Effector memory CD4-positive, alpha-beta T cell (primary cell): ENCODE measurements at places on chromosomes 12 and 14.

DNA sequence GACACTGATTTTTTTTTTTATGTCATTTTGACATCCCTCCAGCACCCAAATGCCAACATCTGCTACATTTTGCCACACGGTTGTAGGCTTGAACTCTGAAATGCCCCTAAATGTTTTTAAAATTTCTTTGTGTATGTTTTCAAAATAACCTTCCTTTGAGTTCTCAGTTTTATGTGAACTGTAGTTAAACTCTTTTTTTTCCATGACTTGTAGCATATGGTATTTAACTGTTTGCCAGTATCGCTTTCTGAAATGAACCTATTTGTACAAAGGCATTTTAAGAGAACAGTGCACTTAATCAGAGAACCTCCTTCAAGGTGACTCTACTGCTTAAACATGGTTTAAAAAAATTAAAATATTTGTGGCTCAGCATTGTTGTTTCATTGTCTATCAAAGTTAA, 61.5 kb downstream of the PDE3A start:
- DNase-seq, result no peak

- DNase-seq, result peak; percentile 14
Measured at GRCh38 chr12:10190558-10191388, 11.9 kb downstream of the TMEM52B start.

DNA sequence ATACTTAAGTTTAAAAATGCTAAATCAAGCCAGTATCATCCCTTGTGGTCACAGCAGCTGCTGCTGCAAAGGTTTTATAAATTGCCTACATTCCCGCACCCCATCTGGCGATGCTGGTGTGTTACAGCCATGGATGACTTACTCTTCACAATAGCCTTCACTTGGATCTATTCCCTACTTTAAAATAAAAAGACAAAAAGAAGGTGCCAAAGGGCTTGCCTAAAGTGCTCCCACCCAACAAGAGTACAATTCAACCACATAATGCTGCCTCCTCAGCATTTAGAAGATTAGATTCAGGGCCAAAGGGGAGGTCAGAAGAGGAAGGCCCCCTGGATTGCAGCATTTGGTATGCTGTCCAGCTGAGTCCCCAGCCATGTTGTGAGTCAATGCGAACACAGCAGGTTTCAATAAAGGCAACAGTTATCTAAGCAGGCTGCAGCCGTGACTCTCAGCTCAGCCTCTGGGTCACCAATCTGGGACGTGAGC, 176.1 kb downstream of the DAD1 start:
- DNase-seq, result no peak

DNA sequence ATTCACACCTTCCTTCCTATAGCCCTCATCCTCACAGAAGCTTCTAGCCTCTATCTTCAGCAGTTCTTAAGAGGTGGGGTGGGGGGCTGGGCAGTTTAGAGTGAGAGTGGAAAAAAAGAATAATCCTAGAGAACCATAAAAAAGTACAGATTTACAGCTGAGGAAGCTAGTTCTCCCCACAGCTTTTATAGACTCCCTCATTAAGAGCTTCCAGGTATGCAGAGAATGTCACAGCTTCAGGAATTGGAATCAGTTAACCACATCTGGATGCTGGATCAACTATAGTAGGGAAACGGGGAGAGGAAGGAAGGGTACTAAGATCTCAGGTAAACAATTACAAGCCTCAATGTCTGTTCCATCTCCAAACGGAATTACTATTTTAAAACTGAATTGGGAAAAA, 12.3 kb downstream of the GDF11 start:
- DNase-seq, result no peak

DNA sequence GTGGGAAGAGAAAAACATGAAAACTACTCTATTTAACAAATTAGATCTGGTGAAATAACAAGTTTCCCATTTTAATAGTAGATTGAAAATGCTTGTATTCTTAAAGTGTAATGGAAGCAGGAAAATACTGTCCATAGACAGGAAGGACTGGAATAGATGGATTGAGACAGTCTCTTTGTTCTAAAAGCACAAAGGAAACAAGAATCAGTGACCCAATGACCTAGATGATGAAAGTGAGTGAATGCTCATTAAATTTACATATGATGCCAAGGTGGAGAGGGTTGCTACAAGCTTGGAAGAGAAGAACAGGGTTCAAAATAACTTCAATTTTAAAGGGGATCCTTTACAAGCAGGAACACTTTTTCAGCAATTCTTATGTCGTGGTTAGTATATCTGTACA, 233.1 kb downstream of the TRHDE start:
- no peak for DNase-seq

- DNase-seq, result no peak
Measured at GRCh38 chr12:67754933-67755697, 106.6 kb downstream of the DYRK2 start.

DNA sequence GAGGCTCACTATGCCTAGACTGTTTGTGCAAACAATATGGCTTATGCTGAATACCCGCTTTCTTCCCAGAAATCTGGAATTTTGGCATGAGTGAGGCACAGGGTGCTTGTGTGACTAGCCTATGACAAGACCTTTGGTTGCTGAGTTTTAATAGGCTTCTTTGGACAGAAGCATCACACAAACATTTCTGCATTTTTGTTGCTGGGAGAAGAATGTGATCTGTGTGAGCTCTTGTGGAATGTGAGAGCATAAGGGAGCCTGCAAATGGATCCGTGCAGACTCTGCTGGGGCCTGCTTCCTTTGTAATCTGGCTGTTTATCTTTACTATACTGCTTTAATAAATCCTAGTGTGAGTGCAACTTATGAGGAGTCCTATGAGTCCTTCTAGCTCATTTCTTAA, 83.0 kb upstream of the ZDHHC17 start:
- no peak for DNase-seq

DNA sequence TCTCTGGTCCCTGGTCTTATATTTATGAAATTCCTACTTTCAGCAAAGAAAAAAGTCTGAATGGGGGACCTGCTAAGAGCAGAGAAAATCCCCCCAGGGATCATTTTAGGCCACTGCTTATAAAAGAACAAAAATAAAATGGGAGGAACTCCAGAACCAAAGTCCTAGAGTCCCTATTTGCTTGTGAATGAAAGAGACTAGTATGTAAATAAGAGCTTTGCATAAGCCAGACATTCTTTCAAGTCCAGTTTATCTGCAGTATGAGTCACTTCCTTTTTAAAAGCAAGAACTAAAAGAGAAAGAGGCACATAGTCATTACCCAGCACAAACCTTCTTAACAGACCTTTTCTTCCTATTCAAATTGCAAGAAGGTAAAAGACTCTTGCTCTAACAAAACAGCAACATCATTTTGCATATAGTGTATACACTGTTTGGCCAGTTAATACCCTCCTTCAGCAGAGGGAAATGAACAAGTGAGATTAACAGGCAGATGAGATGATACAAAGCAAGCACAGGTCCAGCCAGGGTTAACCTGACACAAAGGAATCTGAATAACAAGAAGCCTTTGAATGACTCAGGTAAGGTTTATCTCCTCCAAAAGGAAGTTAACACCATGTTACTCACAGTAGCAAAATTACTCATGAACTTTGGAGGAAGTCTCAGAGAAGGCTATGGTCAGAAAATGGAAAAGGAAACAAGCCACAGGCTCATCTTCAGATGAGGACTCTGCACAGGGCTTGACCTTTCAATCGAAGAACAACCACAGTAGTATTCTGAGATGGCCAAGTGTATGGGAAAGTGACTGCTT, 87.3 kb downstream of the PHLDA1 start:
- no peak for DNase-seq

GRCh38 chr14:98593361-98593761, 678.6 kb downstream of the BCL11B start:
- DNase-seq, result no peak

GRCh38 chr14:90111895-90112534, 50.2 kb downstream of the KCNK13 start:
- no peak for DNase-seq

DNA sequence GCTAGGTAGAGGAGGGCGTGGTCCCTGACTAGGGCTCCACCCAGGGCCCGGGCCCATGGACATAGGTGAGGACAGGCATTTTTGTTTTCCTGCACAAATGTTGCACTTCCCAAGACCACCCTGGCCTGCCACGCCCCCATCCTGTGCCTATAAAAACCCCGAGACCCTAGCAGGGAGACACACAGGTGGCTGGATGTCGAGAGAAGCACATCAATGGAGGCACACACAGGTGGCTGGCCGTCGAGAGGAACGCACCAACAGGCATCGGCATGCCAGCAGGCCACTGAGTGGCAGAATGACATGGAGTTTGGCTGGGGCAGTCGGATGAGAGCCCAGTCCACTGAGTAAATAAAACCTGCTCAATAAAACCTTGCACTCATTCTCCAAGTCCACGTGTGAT, 157.9 kb upstream of the ABCD2 start:
- DNase-seq, result no peak

- DNase-seq, result peak; percentile 6
Measured at GRCh38 chr12:119444462-119445044, 110.0 kb downstream of the CCDC60 start.

- no peak for DNase-seq
Measured at GRCh38 chr14:46322076-46322475, 329.5 kb downstream of the RPL10L start.

GRCh38 chr14:56127156-56127555, 8.9 kb downstream of the PELI2 start:
- DNase-seq, result no peak

DNA sequence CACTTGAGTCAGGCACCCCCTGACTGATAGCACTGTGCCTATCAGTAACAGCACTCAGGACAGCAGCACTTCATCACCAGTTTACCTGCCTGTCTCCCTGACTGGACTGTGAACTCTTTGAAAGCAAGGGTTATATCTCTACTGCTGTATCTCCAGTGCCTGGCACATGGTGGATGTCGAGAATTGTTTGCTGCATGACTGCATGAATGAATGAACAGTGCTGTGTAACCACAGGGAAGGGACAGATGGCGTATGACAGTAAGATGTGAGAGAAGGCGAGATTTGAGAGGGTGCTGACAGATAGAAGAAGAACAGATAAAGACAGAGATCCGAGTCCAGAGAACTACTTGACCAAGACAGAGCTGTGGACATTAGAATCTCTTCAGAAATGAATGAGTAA, 29.7 kb downstream of the BRAP start:
- no peak for DNase-seq

DNA sequence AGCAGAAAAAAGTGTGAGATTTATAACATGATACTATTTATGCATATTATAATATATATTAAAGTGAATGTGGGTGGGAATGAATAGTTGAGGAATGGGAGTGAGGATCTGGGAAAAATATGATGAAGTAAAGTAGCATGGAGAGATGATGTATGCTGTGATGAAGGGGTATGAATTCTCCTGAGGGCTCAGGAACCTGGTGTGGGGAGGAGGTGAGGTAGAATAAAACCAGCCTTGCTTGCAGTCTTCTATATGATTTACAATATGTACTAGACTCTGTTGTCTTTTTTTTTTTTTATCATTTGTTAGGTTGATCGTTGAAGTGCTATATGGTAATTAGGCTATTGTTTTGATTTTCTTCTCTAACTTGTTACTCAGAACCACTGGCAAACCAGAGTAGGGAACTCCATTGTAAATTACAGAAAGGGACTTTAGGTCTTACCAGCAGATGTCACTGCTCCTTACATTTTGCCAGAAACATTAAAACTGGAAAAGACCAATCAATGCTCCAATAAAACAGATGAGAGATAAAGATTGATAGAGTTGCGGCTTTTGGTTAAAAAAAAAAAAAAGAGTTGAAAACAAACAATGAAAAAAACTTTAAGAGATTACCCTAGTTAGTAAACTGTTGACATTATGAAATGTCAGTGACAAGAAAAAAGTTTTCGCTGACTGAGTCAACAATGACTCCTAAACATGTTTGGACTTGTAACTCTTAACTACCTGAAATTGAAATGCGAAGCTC, 39.9 kb downstream of the ATL1 start:
- no peak for DNase-seq

DNA sequence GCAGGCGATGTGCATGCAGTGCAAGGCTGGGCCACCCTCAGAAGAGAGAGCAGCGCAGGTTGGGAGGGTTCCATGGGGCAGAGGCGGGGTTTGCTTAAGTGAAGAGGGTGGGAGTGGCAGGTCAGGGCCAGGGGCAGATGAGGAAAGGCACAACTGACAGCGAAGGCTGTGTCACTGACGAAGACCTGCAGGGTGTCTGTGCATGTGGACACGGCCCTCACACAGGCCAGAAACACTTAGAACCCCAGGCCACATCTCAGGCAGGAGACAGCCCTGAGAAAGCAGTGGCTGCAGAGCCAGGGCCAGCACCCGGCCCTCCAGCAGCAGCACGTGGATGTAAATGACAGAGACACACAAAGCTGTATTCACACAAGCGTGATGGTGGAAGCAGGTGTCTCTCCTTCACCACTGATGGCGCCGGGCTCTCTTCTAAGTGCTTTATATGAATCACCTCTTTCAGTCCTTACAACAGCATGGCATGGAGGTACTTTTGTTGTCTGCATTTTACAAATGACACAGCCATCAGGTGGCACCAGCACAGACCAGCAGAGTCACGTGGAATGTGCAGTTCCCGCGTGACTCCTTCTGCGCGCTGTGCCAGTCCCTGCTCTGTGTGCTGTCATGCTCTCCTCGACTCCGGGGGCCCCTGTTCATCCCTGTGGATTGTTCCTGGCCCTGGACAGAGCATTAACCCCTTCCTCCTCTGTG, 54.6 kb downstream of the TSPAN11 start:
- DNase-seq, result no peak

GRCh38 chr12:48084066-48084465, 21.8 kb downstream of the SENP1 start:
- DNase-seq, result no peak

DNA sequence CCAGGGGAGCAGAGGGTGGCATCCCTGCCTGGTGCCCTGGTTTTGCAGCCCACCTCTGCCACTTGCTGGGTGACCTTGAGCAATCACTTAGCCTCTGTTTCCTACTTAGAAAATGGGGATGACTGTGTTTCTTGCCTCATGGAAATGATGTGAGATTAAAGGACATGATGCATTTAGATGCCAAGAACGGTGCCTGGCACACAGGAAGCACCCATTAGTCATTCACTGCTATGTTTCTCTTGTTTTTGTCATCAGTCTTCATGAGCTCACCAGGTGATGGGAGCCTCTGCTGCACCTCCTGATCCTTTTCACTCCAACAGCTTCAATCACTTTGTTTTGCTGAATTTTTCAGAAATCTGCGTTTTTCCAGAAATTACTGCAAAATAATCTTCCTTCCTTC, 23.6 kb upstream of the ATF1 start:
- no peak for DNase-seq

DNA sequence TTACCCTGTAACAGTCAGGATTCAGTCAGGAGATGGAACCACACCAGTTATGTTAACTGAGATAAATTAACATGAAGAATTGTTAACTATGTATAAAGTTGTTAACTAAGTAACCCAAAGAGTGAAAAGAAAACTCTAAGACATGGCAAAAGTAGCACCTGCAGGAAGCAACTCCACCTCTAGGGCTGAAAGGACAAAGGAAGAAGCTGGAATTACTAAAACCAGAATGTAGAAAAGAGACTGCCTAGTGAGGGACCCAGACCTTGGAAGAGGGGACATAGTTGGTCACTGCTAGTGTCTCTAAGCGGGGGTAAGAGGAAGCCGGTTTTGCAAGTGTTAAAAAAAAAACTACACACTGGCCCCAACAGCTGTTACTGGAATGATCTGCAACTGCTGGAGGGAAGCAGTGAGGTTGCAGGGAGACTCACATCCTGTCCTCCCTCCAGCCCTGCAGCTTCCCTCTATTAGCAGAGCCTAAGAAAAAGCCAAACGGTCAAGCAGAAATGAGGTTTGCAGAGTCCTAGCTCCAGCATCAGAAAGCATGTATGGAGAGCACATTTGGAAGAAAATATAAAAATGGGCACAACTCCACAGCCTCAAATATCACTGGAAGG, 39.8 kb downstream of the GPR135 start:
- no peak for DNase-seq

- DNase-seq, result no peak
Measured at GRCh38 chr12:62709311-62709710, 225.6 kb downstream of the PPM1H start.
